ENCODE measurements at places on chromosomes 7 and 10.

DNA sequence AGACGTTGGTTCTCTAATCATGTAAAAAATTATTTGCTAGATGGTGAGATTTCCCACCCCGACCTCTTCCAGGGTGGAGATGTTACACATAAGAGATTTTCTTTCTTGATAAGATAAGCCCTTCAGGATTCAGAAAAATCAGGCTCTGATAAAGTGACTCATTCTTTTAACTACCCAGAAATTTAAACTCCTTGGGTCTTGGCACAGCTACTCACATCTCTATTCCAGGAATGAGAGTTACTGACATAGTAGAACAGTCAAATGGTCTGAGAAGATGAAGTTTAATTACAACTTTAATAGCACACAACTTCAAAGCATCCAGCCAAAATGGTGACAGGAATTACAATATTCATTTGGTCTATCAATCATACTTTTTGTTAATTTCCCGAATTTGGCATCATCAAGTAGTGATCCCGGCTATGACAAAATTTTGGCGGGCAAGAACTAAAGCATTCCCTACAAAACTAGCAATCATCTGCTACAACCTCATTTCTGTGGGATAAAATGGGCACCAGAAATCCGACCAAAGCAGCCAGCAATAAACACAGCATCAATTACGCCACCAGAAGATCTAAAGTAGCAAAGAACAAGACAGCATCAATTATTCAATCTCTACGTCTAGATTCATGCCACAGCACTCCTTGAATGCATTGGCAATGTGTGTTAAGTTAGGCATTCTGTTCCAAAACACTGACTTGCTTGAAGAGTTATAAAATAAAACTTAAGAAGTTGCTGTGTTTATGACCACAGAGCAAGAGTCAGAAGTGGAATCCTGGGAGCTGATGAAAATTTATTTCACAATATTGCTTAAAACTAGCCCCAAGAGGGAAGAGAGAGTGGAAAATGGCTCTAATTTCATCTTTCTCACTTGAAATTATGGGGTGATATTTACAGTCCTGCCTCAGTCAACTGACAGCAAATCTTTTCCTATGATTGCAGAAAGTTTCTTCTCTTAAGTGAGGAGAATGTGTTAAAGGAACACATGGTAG, 565.7 kb upstream of the ANKRD30A start:
- no peak for DNase-seq

DNA sequence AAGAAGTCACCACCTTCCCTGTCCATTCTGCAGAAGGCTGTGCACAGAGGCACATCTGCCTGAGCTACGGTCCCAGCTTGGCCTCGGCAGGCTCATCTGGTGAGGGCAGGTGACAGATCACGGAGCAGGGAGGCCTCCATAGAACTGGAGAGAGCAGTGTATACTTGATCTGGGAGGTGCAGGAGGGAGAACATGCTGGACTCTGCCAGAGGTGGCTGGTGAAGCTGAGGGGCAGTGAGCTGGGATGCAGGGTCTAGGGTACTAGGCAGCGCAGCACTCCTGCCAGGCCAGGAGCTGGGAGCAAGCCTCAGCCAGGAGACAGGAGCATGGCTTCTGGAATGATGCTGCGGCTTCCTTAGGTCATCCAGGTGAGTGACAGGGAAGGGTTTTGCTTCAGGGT, 553.0 kb downstream of the TCERG1L start:
- DNase-seq, result no peak

DNA sequence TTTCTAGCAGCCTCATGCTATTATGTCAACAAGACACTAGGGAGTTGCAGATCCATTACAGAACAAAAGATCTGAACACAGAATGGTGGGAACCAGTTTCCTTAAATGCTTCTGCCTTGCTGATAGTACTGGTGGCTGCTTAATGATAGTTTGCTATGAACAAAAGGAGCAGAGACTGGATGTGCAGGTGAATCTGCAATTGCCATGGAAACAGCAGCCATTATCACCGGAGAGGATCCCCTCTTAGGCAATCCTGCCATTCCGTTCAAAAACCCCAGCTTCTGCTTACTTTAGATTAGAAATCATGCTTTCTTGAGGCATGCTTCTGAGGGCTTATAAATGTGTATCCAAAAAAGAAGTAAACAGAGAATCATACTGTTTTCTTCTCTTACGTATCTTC, 80.0 kb upstream of the PRKAR2B start:
- no peak for DNase-seq

- DNase-seq, result no peak
These were observed 244.4 kb downstream of the CHCHD3 start for GRCh38 chr7:132837529-132837928.

DNA sequence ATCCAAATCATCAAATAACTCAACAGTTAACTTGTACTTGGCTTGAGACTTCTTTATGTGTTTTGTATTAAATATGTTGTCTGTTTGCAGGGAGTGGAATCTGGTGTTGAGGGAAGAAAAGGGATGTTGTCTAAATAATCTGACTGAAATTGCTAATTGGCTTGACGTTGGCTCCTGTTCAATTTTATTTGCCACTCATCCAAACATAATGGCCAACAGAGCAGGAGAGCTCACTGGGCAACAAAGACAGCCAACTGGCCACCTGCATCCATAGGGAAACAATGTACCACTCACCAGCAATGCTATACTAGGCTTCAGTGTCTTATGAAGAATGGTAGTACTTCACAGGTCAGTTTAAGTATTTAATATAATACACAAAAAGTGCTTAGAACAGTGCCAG, 80.5 kb downstream of the FAM13C start:
- DNase-seq, result no peak

GRCh38 chr7:50676740-50677637, 105.7 kb downstream of the GRB10 start:
- DNase-seq, result no peak

GRCh38 chr7:73482746-73483145, 39.3 kb downstream of the BAZ1B start:
- DNase-seq, result no peak

DNA sequence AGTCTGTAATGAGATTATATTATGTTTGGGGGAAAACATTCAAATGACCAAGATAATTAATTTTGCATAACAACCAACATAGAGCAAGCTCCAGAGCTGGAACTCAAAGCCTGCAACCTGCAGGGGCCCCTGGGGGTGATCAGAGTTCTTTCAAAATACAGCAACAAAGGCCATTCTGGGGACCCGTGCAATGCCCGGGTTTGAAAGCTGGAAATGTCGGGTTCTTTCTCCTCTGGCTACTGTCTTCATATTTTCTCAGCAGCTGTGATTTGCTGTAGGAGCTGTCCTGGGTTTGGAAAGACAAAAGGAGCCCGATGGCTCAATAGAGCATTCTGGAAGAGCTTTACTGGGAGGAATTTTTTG, 30.8 kb upstream of the CARD11 start:
- no peak for DNase-seq

GRCh38 chr7:3767917-3768777, 467.1 kb downstream of the SDK1 start:
- DNase-seq, result no peak

DNA sequence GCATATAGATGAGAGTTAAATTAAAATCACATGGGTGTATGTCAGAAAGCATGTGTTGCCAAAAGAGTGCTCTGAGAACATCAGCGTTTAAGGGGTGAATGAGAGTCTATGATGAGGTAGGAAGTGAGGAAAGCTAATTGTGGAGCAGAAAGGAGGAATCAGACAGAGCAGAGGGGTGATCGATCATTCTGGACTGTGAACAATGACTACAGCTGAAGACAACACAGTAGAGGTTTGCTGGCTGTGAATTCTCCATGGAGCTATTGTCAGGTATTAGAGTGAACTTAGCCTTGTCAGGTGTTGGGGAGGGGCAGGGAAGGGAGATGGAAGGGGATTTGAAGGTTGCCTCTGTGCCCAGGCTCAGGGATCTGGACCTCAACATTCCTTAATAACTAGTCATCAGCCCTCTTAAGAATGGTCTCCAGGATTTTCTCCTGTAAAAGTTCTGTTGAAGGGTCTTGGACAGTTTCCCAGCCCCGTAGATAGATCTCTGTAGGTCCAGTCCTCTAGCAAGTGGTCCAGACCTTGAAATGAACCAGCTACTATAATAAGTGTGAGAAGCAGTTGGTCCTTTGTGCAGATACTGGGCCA, 57.1 kb downstream of the KIF5B start:
- DNase-seq, result no peak

GRCh38 chr7:131624536-131624935, 68.1 kb upstream of the PODXL start:
- no peak for DNase-seq

DNA sequence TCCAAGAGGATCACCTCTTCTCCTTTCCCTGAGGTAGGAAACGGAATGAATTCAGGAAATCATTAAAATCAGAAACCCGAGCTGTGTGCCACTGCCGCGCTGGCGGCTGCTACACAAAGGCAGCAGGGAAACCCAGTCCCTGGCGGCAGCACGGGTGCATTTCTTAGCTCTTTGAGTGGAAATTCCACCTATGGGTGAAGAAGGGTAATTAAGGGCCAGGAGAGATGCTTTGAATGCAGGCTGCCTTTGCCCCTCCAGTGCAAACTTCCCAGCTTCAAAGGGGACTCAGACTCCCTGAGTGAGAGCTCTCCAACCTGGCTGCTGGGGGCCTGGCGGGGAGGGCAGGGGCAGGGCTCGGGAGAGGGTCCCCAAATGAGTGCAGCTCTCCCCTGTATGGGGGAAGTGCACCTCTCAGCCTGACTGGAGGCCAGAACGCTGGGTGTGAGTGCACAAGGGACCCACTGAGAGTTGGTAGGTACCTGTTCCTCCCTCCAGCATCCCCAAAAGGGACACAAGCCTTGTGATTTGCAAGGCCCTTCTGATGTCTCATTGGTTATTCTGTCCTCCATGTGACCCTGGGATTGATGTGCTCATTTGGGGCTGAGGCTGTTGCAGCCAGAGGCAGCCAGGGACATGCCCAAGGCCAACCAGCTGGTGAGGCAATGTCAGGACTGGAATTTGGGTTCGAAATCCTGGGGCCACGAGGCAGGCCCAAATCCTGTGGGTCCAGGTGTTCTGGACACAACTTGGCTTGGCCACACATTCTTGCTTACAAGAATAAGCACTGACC, 16.3 kb upstream of the ZMIZ1 start:
- DNase-seq, result no peak

DNA sequence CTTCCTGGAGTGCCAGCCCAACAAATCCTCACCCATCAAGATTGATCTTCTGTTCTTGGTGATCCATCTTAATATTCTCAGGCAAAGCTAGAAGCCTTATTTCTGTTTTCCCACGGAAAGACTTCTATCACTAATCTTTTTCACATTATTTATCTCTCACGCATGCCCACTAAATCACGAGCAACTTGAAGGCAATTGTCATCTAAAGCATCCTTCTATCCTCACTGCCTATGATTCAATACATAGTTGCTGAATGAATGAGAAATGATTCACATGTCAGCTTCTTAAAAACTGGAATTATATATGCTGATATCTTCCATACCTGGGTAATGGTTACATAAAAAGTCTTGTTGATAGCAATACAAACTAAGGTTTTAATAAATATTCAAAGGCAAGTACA, 12.6 kb upstream of the COL1A2 start:
- DNase-seq, result no peak

GRCh38 chr7:2566348-2566889, 7.6 kb downstream of the IQCE start:
- no peak for DNase-seq
